ENCODE measurements at places on chromosomes 7 and 10.
A peak's percentile ranks its signal among the peaks of the same experiment; 100 is the strongest.

DNA sequence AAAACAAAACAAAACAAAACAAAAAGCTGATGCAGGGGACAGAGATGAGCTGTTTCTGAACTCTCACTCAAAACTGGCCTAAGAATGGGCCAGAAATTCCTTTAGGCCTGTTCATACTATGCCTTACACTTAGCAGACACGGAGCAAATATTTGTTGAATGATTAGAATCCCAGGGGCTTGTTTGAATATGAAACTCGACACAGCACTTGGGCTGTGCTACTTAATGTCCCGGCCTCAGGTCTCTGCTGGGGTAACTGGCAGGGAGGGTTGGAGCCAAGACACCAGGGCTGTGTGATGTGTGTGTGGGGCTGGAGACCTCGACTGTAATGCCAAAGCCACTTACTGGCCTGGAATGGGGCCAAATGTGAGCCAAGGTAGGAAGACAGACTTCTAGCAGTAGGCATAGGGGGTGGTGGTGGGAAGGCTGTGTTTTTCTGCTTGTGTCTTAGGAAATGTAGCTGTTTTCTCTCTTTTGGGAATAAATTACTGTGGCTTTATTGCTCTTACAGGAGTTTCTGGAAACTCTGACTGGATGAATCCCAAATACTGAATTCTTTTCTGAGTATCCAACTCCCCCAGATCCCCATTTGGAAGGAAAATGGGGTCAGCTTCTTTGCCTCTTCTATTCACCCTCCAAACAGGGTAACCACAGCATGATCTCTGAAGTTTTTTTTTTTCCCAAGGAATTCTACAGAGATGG lies 66.7 kb downstream of the EMX2 start:
- DNase-seq, result peak; percentile 88

DNA sequence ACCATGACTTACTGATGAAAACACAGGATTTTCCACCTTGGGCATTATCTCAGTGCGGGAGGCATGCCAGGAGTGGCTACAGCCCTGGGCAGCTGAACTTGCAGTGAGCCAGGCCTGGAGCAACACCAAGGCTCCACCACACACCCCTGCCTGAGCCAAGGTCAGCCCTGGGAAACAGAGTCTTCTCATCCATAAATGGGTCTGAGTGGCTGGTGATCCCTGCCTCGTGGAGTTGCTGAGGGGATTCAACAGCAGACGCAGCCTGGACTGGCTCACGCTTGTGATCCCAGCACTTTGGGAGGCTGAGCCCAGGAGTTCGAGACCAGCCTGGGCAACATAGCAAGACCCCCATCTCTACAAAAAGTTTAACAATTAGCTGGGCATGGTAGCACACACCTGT lies 32.2 kb downstream of the SPOCK2 start:
- no peak for DNase-seq

GRCh38 chr10:131843881-131844284 lies 56.9 kb upstream of the PPP2R2D start:
- DNase-seq, result no peak

- DNase-seq, result no peak
These were observed 677.2 kb downstream of the TYW1 start for GRCh38 chr7:67673861-67674260.

- no peak for DNase-seq
These were observed 44.2 kb upstream of the FRMD4A start for GRCh38 chr10:14374745-14375445.

All from fibroblast of mammary gland (primary cell).